Stimulated activated CD4-positive, alpha-beta T cell treated with anti-CD3 and anti-CD28 coated beads, Interleukin-12 subunit alpha, Interleukin-12 subunit beta, amount 100 ng/mL, for 4 hours (primary cell): ENCODE measurements at places on chromosomes 2 and 18.

GRCh38 chr2:158712791-158713522, 82.2 kb upstream of the DAPL1 start:
- no peak for DNase-seq

DNA sequence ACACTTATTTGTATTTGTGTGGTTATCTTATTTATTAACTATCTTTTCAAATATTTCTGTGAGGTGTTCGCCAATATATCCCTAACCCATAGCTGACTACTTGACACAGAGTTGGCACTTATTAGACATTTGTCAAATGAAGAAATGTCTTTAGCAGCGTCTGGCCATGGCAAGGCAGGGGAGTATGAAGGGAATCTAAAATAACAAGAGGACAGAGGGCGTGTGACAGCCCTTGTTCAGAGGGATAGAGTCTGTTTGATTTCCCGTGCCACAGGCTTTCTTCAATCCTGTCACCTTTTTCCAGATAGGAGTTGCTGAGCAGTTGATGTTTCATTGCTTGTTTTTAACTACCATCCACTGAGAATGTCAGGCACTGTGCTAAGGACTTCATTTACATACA, 53.6 kb upstream of the SLC39A10 start:
- DNase-seq, result no peak

GRCh38 chr2:65576861-65577601, 144.6 kb upstream of the SPRED2 start:
- no peak for DNase-seq

GRCh38 chr18:57586251-57587049, at the start of gene FECH:
Gene FECH (minus strand): TSS chr18:57586702. CDS start chr18:57586620, 82 bp downstream.
- DNase-seq, result peak; percentile 65

GRCh38 chr2:980176-980575, 29.5 kb downstream of the SNTG2 start:
- DNase-seq, result no peak
